Smooth muscle cell of the pulmonary artery (primary cell): ENCODE measurements at places on chromosomes 12 and 14. TPM values are rescaled to one million over a fixed set of nuclear protein-coding genes. Genes with fewer than 3 reads are reported as not detected.

PTCSC3 gene
- not detected in 2 replicates for total RNA-seq

AMN gene
- 0.07 and 0.13 TPM in 2 replicates for total RNA-seq

HSPB8 gene
- 29.7 and 33.8 TPM in 2 replicates for total RNA-seq

SMIM41 gene
- total RNA-seq, result 0.07 and 0.10 TPM in 2 replicates

DHRS2 gene
- not detected in 2 replicates for total RNA-seq
